ENCODE measurements at places on chromosomes 7 and 10. TPM values are rescaled to one million over a fixed set of nuclear protein-coding genes. Genes with fewer than 3 reads are reported as not detected.
A peak's percentile ranks its signal among the peaks of the same experiment; 100 is the strongest.

DNA sequence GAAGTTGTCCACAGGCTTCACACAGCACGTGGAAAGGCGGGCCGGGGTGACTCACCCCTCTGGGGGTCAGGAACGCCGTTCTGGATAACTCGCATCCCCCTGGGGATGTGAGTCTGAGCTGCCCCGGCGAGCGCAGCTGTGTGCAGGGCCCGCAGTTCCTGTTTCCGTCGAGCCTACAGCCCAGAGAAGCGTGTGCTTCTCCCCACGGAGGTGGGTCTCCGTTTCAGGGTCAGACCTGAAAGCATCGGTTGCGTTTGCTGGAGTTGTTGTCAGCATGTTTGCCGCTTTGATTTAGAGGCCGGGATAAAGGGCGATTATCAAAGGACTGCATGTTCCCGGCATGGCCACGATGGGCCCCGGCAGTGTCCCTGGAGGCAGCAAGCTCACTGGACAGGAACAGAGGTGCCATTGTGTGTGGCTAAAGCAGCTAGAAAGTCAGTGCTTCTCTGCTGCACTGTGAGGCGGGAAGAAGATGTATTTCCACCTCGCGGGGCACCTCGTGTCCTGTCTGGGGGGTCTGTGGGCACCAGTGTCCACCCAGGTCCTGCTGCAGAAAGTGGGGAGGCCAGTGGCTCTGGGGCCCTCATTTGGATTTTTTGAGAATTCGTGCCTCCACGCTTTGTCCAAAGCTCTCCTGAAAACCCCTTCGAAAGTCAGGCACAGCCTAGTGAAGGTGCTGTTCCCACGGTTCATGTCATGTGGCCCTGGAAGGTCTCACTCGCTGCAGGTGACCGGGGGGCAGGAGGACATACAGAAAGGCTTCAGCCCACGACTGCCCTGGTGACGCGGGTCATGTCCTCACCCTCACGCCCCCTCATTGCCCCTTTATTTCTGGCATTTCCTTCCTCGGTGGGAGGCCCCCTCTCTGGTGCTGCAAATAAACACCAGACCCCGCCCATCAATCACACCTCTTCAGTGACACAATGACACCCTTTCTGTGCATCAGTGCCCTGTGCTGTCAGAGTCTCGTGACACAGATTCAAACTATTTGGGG, 27.4 kb upstream of the GDI2 start:
- peak; percentile 98 for DNase-seq

DNA sequence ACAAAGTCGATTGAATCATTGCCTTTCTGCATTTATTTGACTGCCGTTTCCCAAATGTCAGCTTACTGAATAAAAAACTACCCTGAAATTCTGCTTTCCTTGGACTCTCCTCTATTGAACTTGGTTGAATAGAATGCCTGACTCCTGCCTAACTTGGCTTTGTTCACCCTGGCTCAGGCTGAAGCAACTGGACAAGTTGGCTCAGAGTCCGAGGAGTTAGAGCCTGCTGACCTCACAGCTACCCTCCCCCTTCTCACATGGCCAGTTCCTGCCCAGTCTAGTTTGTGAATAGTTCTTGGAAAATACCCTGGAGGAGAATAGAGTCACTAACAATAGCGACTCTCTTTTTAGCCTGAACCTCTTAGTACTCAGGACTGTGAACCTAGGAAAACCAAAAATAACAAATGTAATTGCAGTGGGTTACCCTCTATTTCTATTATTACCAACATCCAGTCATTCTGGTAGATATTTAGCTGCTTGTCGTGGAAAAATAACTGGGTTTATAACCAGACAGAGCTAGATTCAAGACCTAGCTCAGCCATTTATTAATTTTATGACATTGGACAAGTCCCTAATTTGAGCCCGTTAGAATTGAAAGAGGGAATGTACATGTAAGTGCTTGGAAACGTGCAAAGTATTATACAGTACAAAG, 17.3 kb upstream of the NRBF2 start:
- DNase-seq, result no peak

GRCh38 chr7:88042157-88042556, 108.1 kb downstream of the ADAM22 start:
- no peak for DNase-seq

- peak; percentile 97 for DNase-seq
Measured at GRCh38 chr10:26448706-26449435, 10.7 kb downstream of the APBB1IP start.

The PUS7 gene
- 19.2 TPM for total RNA-seq

The SGCE gene
- 25.4 TPM for total RNA-seq

- no peak for DNase-seq
Measured at GRCh38 chr7:106752367-106752766, 91.4 kb upstream of the CCDC71L start.

The MOGAT3 gene
- total RNA-seq, result not detected

DNA sequence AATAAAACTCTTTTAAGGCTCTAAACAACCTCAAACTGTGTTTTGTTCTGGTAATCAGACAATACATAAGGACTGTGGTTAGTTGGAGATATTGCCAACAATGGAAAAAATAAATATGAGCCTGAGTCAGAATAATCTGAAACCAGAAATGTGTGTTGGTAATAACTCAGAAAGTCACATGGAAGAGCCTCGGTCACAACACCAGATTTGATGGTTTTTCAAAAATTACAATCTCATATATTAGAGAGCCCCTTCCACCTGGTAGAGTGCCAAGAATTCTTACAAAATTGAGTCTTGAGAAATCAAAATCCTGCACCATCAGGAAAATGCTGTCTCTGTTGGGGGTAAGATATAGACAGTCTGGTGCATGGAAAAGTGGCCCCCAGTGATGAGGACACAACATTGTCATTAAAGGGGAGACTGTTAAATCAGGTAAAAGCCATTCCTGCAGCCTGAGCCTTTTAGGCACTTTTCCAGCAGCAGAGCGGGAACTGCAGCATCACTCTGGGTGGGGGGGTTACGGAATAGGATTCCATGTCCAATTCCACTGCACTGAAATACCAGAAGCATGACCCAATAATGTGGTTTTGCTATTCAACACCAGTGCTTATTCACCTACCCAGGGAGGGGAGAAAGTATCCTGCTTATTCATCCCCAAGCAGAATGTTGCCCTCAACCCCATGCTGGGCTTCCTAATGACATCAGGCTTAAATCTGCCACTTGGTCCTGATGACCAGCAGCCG, 9.5 kb upstream of the ADAM12 start:
- DNase-seq, result no peak

GRCh38 chr7:115980159-115980558, 50.4 kb downstream of the TFEC start:
- no peak for DNase-seq

GRCh38 chr7:128744366-128744905, 5.3 kb downstream of the CALU start:
- DNase-seq, result no peak

The SLC16A9 gene
- total RNA-seq, result not detected

DNA sequence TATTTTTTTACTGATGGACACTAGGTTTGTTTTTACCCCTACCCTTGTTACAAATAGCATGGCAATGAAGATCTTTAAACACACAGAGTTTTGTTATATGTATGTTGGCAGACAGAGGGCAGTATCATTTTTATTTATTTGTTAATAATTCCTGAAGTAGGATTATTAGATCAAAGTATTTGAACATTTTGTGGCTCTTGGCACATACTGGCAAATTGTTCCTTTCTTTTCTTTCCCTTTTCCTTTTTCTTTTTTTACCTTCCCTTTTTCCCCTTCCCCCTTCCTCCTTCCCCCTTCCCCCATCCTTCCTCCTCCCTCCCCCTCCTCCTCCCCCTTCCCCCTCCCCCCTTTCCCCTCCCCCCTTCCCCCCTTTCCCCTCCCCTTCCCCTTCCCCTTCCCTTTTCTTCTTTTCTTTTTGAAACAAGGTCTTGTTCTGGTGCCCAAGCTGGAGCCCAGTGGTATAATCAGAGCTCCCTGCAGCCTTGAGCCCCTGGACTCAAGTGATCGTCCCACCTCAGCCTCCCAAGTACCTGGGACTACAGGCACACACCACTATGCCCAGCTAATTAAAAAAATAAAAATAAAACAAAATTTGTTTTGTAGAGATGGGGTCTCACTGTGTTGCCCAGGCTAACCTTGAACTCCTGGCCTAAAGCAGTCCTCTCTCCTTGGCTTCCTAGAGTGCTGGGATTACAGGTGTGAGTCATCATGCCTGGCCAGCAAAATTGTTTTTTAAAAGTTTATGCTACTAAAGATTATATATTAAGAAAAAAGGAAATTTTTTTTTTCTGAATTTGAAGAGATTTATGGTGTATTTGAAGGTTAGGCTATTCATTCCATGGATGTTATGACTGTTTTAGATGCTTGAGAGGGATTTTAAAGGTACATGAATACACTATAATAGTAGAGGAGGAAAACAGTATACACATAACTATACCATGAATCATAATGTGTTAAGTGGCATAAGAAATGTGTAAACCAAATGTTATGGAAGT, 39.3 kb downstream of the SEPTIN7 start:
- no peak for DNase-seq

The TFR2 gene
- total RNA-seq, result 25.0 TPM

The CCL24 gene
- total RNA-seq, result not detected

- peak; percentile 79 for DNase-seq
Measured at GRCh38 chr10:67837541-67838314, at the start of gene DNAJC12. Gene DNAJC12, minus strand, starts transcription at chr10:67838188. Its CDS starts 177 bp downstream, at chr10:67838011.

DNA sequence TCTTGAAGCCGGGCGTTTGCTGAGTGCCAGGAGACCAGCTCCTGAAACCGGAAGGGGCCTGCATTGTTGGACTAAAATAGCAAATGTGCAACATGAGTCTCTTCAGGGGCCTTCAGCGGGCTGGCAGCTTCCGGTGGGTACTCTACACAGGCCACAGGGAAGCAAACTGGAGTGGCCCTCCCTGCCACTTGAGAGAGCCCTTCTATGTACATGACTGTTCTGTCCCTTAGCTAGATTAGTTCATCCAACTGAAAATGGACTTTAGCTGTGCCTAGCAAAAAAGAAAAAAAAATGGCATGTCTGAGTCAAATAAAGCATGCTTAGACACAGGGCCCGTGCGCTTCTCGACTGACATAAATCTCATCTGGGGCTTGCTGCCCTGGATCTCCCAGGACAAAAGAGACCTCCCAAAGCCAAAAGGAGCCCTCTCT, 115.3 kb upstream of the TCF7L2 start:
- DNase-seq, result no peak

- DNase-seq, result peak; percentile 45
Measured at GRCh38 chr7:21256310-21256877, 171.5 kb upstream of the SP4 start.

- no peak for DNase-seq
Measured at GRCh38 chr7:16805441-16805840, 642 bp upstream of the AGR2 start.

- DNase-seq, result no peak
Measured at GRCh38 chr7:871900-872537, 4.3 kb upstream of the GET4 start.

GRCh38 chr10:117547016-117547715, 4.6 kb downstream of the EMX2 start:
- no peak for DNase-seq

Measured in OCI-LY7 (cell line).